ENCODE measurements at places on chromosomes 11 and 22. TPM values are rescaled to one million over a fixed set of nuclear protein-coding genes. Genes with fewer than 3 reads are reported as not detected.

The OR8A1 gene
- not detected for total RNA-seq

The KLHL35 gene
- 0.67 TPM for total RNA-seq

The SLC22A25 gene
- not detected for total RNA-seq

The CARD16 gene
- total RNA-seq, result 12.7 TPM

The ANO1 gene
- 14.9 TPM for total RNA-seq

GRCh38 chr11:35934981-35935380 is 8.9 kb upstream of the LDLRAD3 start:
- no peak for DNase-seq
- peaks cover 12% of the 10 kb centered on the region for H3K27me3 ChIP-seq
- H3K36me3 ChIP-seq, result no peaks in the 10 kb centered on the region
- H3K27ac ChIP-seq, result no peak overlapping the region

DNA sequence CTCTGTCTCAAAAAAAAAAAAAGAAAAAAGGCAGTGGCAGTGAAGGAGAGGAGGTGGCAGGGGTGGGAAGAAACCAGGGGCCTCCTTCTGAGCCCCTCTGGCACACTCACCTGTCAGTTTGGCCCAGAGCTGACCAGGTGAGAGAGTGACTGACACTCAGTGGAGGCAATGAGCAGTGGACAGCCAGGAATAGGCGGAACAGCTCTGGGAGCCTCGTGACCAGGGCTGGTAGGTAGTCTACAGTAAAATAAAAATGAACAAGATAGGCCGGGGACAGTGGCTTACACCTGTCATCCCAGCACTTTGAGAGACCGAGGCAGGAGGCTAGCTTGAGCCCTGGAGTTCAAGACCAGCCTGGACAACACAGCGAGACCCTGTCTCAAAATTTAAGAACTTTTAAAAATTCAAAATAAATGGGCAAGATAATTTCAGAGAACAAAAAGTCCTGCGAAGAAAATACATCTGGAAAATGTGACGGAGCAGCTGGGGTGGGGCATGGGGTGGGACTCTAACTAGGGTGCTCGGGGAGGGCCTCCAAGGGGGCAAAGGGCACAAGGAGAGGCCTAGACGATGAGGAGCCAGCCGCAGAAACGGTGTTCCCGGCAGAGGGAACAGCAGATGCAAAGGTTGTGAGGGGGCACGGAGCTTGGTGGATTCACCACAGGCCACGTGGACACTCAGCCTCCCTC is 3.8 kb upstream of the PDXP start:
- H3K36me3 ChIP-seq, result no peaks in the 10 kb centered on the region
- H3K27me3 ChIP-seq, result no peaks in the 10 kb centered on the region
- no peak overlapping the region for H3K4me3 ChIP-seq
- no peak for DNase-seq

DNA sequence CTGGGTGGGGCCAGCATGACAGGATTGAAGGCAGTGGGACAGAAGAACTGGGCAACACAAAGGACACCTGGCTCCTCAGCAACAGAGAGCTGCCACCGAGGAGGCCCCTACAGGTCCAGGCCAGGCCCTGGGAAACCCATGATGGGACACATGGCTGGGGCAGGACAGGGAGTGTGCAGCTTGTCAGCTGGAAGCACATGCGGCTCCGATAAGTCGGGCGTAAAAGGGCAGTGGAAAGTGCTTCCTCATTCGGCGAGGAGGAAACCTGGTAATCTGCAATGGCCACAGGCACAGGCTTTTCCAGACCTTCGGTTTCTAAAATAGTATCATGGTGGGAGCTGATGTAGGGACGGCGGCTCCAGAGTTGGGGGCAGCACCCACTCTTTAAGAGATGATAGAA is 16.5 kb downstream of the GNAZ start:
- no peak for DNase-seq
- H3K27me3 ChIP-seq, result no peaks in the 10 kb centered on the region
- H3K4me1 ChIP-seq, result peaks cover 9% of the 10 kb centered on the region
- H3K27ac ChIP-seq, result no peak overlapping the region

DNA sequence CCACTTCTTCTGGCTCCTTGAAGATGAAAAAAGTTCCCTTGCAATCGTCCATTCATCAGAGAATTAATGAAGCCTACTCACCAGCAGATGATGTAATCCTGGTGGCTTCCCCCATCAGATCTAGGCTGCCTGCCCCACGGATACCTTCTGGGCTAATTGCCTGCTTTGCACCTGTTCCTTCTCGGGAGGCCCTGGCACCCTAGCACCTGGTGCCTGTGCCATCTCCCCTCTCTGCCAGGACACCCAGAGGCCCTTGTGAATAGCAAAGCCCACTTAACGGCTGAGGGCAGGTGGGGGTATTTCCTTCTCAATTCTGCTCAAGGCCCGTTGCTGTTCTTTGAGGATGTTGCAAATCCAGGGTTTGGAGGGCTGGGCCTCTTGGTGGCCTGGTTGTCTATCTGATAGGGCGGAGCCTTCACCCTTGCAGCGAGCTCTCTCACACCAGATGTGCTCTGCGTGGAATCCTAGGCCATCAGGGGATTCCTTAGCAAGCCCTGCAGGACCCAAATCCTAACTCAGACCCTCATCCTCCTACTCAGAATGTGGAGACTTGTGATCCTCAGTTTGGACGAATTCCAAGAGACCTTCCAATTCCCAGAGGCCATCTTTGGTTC is at the start of gene LMO2:
Gene LMO2 (minus strand): TSS at position 363 of the 614 bp plus-strand sequence. CDS start 22,360 bp downstream, outside the sequence.
- H3K4me1 ChIP-seq, result peaks cover 14% of the 10 kb centered on the region
- peaks cover 4% of the 10 kb centered on the region for H3K27me3 ChIP-seq
- no peak for DNase-seq
- no peaks in the 10 kb centered on the region for H3K36me3 ChIP-seq
- no peak within 1 kb of the TSS for H3K27ac ChIP-seq
- peak within 1 kb of the TSS; percentile 3 for H3K4me3 ChIP-seq

DNA sequence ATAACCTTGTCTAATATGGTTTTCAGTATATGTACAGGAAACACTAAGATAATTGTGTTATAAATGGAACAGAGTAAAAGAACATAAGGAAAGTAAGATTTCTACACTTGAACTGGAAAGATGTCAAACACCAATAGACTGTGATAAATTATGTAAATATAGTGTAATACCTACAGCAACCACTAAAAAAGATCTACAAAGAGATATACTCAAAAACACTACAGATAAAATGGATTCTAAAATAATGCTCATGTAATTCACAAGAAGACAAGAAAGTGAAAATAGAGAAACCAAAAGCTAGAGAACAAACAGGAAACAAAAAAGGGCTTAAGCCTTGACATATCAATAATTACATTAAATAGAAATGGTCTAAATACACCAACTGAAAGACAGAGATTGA is 30.9 kb downstream of the DEUP1 start:
- H3K27me3 ChIP-seq, result no peaks in the 10 kb centered on the region
- no peak for DNase-seq
- peaks cover 6% of the 10 kb centered on the region for H3K36me3 ChIP-seq
- no peak overlapping the region for H3K4me3 ChIP-seq
- H3K27ac ChIP-seq, result no peak overlapping the region

DNA sequence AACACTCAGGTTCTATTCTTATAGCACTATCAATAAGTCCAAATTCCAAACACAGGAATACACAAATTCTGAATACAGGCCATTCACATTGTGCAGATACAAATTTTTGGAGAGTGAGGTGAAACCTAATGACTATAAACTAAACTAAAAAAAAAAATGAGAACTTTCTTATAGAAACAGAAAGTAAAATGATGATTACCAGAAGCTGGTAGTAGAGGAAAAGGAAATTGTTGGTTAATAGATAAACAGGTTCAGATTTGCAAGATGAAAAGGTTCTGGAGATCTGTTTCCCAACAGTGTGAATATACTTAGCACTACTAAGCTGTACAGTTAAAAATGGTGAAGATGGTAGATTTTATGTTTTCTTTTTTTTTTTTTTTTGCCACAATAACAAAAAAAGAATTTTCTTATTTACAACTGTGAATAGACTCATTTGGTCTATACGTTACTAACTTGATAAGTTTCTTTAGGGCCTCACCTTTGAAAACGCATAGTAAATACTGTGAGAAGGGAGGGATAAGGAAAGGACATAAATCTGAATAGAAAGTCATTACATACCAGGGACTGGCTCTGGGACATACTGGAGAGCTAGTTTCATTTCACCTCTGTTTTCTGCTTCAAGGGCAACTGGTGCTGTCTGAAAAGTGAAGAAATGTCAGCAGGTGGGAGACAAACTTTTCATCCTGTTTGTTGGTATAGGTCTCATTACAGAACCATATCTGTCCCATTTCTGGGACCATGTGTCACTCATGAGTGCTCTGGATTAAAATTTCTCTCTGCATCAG is 14.2 kb upstream of the CCDC89 start:
- H3K36me3 ChIP-seq, result peaks cover 3% of the 10 kb centered on the region
- no peak overlapping the region for H3K4me3 ChIP-seq
- no peak for DNase-seq
- H3K4me1 ChIP-seq, result peaks cover 7% of the 10 kb centered on the region
- H3K27ac ChIP-seq, result no peak overlapping the region

GRCh38 chr22:42990131-42990838 is 24.7 kb downstream of the PACSIN2 start:
- peaks cover 6% of the 10 kb centered on the region for H3K36me3 ChIP-seq
- H3K27me3 ChIP-seq, result no peaks in the 10 kb centered on the region
- no peak for DNase-seq
- peaks cover 48% of the 10 kb centered on the region for H3K4me1 ChIP-seq

GRCh38 chr11:132921597-132921996 is 610.7 kb downstream of the OPCML start:
- H3K4me3 ChIP-seq, result no peak overlapping the region
- DNase-seq, result no peak
- no peak overlapping the region for H3K27ac ChIP-seq

DNA sequence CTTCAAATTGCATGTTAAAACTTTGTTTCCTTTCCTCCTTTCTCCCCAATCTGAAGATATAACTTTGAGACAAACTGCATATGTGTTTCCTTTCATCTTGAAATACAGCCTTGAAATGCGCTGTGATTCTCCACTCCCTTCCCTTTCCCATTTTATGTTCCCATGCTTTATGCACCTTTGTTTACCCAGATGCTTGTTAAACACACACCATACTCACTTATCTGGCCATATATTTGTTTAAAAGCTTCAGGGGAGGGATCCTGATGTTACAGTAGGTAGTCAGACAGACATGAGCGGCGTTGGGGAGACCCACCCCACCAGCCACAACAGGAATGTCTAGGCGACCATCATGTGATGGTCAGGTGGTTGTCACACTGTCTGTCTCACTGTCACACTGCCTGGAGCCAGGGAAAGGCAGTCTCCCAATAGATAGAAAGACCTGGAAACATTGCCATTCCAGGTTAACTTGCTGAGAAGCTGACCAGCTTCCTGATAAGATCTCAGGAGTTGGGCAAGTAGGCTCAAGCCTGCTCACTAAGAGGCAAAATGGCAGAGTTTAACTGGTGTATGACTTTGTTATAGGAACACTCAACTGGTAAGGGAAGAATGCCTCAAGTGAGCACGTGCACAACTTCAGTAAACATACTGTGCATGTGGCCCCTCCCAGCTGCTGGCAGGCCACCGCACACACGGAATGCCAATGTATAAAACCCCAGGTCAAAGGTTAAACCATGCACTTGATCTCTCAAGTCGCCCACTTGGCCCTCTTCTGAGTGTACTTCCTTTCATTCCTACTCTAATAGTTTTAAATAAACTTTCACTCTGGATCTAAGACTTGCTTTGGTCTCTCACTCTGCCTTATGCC is 23.5 kb upstream of the MSANTD2 start:
- H3K36me3 ChIP-seq, result no peaks in the 10 kb centered on the region
- H3K27me3 ChIP-seq, result peaks cover 32% of the 10 kb centered on the region
- no peak overlapping the region for H3K4me3 ChIP-seq
- no peaks in the 10 kb centered on the region for H3K4me1 ChIP-seq
- H3K27ac ChIP-seq, result no peak overlapping the region

DNA sequence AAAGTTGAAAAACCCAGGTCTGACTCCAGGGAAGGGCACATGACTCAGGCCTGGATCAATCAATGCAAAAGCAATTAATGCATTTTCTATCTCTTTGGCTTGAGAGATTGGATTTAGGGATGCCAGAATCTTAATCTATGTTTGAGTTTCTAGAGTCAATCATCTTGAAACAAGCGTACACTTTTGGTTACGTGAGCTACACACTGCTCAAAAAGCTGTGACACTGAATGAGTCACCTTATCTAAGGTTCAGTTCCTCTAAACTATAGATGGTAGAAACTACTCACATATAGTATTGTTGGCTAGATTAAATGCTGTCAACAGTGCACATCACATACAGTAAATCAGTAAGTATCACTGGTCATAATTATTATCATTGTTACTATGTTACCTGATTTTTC is 24.2 kb downstream of the MRE11 start:
- peaks cover 26% of the 10 kb centered on the region for H3K36me3 ChIP-seq
- DNase-seq, result no peak
- H3K27me3 ChIP-seq, result no peaks in the 10 kb centered on the region
- no peaks in the 10 kb centered on the region for H3K4me1 ChIP-seq
- no peak overlapping the region for H3K27ac ChIP-seq
